ENCODE measurements at places on chromosomes 4 and X.

DNA sequence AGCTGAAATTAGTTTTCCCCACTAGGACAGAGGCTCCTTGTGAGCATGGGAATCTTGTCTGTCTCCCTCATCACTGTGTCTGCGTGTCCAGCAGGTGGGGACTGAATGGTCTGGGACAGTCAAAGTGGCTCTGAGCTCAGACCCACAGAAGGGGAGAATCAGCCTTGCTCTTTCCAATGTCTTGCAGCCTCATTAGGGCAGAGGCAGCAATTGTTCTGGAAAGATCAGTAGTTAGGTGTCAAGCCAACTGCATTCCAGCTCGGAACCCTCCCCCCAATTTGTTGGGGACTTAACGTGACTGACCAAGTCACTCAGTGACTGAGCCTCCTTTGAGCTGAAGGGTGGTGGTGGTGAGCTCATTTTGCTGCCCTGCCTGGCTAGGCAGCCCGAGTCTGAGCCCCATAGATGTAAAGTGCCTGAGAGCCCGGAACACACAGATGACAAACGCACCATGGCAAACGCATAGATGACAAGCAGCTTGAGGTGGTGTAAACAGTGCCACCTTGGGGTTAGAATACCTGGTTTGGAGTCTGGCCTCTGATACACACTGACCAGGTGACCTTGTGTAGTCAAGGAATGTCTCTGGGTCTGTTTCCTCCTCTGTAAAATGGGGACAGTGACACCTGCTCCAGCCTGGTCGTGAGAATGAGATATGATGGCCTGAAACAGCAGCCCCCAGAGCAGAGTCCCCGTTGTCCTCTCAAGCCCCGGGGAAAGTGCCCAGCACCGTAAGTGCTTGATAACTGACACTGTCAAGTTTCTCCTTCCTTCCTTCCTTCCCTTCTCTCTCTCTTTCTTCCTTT, 2.7 kb upstream of the SORCS2 start:
- DNase-seq, result no peak

GRCh38 chr4:145788755-145789154, 108.8 kb downstream of the C4orf51 start:
- DNase-seq, result no peak

- no peak for DNase-seq
Measured at GRCh38 chr4:3807311-3807710, 41.1 kb downstream of the ADRA2C start.

DNA sequence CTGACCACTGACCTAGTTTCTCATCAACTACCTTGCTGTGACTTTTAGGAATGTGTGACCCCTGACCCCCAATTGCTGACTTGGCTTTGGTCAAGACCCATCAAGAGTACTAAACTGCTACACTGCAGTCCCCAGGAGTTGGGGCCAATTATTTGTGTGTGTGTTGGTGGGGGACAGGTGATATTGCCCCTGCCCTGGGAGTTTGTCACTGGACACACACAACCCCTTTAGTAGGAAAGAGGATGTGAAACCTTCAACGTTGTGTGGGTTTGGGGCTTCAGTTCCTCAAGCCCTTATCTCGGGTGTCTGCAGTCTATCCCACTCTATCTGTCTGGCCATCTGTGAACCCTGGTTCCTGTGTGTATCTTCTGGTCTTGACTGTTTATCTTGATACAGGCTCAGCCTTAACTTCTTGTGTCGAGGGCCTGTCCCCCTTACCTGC, 6.5 kb downstream of the SASH3 start:
- DNase-seq, result no peak

- DNase-seq, result no peak
Measured at GRCh38 chr4:7781366-7781765, 158.3 kb downstream of the AFAP1 start.

DNA sequence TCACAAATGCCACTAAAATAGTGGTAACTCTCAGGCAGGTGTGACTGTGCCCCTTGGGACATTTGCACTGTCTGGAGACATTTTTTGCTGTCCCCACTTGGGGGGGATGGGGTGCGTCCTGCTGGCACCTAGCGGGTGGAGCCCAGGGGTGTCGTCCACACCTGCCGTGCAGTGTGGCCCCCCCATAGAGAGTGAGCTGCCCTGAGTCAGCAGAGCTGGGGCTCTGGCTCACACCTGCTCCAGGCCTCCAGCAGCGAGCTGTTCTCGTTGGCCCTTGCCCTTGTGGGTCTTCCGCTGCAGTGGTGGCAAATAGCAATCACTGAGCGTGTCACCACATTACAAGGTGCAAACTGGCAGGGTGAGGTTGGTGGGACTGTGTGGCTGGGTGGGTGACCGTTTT, 64.6 kb downstream of the CLDN34 start:
- DNase-seq, result no peak

GRCh38 chr4:53055716-53056403, 193.7 kb downstream of the RASL11B start:
- no peak for DNase-seq

DNA sequence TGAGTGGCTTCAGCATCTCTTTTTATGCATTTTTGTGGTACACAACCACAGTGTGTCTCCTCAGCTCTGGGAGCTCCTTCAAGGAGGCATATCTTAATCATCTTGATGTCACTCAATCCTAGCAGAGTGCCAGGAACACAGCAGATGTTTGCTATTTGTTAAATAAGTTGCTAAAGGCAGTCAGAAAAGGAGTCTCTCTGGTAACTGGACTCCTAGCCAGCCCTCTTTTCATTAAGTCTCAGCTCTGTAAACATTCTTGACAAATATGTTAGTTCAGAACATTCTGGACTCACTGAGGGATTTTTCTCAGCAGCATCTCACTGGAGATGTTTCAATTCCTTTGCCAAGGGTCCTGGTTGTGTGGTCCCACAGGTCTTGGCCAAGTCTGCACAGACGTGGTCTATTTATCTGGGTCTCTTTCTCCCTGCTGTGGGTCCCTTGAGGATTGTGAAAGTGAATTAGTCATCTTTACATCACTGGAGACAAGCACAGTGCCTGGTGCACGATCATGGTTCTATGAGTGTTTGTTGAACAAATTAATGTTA, 20.3 kb upstream of the FAM9C start:
- no peak for DNase-seq

GRCh38 chr4:76896614-76897535, 1.1 kb downstream of the SOWAHB start:
- peak; percentile 14 for DNase-seq

GRCh38 chr4:17932041-17932440, 89.5 kb downstream of the LCORL start:
- DNase-seq, result no peak

DNA sequence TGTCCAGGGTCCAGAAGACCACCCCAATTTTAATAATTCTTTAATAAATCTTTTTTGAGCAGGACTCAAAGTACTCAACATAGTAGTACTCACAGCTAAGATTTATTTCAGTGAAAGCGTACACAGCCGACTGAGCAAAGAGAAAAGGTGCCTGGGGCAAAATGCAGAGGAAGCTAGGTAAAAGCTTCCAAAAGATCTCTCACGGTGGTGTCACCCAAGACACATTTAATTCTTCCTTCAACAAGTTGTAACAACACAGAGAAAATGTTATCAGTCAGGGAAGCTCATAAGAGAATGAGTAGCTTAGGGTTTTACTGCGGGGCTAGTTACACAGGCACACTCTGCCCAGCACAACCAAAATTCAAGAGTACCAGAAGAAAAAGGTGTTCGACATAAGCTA, 201.1 kb downstream of the OPHN1 start:
- no peak for DNase-seq

DNA sequence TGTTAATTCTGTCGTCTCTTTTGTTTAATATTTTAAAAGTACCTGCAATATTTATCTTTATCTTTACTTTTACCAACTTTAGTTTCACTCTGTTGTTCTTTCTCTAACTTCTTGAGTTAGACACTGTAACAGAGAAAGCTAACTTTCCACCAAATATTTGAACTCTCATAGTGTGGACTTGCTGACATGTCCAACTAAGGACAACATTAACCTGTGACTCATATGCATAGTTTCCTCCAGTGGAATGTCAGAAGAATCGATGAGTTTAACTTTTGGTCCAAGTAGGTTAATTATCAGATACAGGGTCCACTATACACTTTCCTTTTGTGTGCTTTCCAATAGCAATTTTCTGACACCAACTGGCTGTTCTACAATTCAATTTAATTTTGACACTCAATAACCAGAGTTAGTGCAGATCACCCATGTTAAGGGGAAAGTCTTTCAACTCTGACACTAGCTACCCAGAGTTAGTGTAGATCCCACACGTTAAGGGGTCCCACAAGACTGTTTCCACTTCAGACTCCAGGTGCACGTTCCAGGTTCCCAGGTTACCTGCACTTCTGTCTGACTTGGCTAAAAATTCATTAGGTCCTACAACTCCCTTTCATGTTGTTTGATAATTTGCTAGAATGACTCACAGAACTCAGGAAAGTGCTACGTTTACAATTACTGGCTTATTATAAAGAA, 559.0 kb upstream of the AMOT start:
- DNase-seq, result no peak
